ENCODE measurements at places on chromosomes 2 and 18. TPM values are rescaled to one million over a fixed set of nuclear protein-coding genes. Genes with fewer than 3 reads are reported as not detected.

The CACNB4 gene
- total RNA-seq, result 1.8 TPM

The SLC19A3 gene
- not detected for total RNA-seq

The FSIP2 gene
- 0.10 TPM for total RNA-seq

The BAZ2B gene
- 27.4 TPM for total RNA-seq

The SIX2 gene
- total RNA-seq, result 51.9 TPM

The GAD1 gene
- 10.9 TPM for total RNA-seq

The B3GNT7 gene
- 0.04 TPM for total RNA-seq

The RETREG2 gene
- total RNA-seq, result 32.0 TPM

The MCEE gene
- 12.7 TPM for total RNA-seq

The CXCR1 gene
- total RNA-seq, result not detected

The DRC1 gene
- 0.30 TPM for total RNA-seq

The DCDC2C gene
- total RNA-seq, result not detected

Measured in SJCRH30 (cell line).